Activated CD4-positive, alpha-beta T cell treated with anti-CD3 and anti-CD28 coated beads for 36 hours (primary cell): ENCODE measurements at places on chromosomes 2 and 18.
A peak's percentile ranks its signal among the peaks of the same experiment; 100 is the strongest.

- H3K36me3 ChIP-seq: peaks cover 2% of the 10 kb centered on the region
- no peaks in the 10 kb centered on the region for H3K27me3 ChIP-seq
- H3K4me1 ChIP-seq: no peaks in the 10 kb centered on the region
- H3K4me3 ChIP-seq: no peak overlapping the region
These were observed 198.9 kb downstream of the TWIST2 start for GRCh38 chr2:239046822-239047221.

DNA sequence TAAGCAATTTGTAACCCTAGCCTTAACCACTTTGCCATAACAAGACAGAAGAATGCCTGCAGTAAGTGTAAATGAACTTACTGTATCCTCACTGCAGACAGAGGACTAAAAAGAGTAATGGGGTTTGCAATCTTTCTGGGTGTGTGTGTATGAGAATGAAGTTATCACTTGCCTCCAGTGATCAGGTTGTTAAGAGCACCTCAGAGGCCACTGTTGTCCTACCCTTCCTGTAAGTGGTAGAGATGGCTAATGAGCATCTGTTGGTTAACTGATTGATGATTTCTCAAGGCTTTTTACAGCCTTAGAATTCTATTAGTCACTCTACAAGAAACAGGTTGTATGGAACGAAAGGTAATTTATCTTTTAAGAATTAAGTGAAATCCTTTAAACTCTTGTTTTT, 27.6 kb upstream of the GTF2A1L start:
- no peaks in the 10 kb centered on the region for H3K4me1 ChIP-seq
- no peak overlapping the region for H3K4me3 ChIP-seq

- no peak overlapping the region for H3K27ac ChIP-seq
- no peaks in the 10 kb centered on the region for H3K27me3 ChIP-seq
- no peak for DNase-seq
- no peaks in the 10 kb centered on the region for H3K36me3 ChIP-seq
- peaks cover 4% of the 10 kb centered on the region for H3K4me1 ChIP-seq
These were observed 20.5 kb upstream of the SLC35F5 start for GRCh38 chr2:113776949-113777348.

GRCh38 chr2:148926291-148926961, 51.4 kb downstream of the KIF5C start:
- DNase-seq: peak; percentile 78
- H3K36me3 ChIP-seq: peaks cover 2% of the 10 kb centered on the region
- H3K4me3 ChIP-seq: peak overlapping the region; percentile 78
- peaks cover 16% of the 10 kb centered on the region for H3K4me1 ChIP-seq
- H3K27ac ChIP-seq: peak overlapping the region; percentile 88

DNA sequence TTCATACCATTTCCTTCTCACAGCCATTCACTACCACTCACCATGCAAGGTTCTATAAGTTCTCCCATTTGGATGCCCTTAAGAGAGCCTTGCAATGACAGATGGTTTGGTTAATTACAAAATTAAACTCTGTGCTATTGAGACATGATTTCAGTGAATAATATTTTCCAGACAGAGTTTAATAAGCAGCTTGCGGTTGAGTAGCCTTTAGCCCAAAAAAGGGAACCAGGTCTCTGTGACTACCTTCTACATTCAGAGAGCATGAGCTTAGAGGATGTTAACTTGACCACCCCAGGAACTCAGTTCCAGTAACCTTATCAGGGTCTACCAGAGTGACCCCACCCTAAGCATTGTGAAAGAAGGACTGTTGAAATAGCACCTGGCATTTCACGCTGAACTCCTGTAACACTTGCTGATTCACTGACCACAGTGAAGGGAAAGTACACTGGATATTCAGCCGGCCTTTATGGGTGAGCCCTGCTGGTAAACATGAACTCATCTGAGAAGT, 1173.1 kb upstream of the ZEB2 start:
- no peaks in the 10 kb centered on the region for H3K36me3 ChIP-seq
- no peaks in the 10 kb centered on the region for H3K27me3 ChIP-seq
- DNase-seq: no peak
- no peak overlapping the region for H3K27ac ChIP-seq
- no peaks in the 10 kb centered on the region for H3K4me1 ChIP-seq

DNA sequence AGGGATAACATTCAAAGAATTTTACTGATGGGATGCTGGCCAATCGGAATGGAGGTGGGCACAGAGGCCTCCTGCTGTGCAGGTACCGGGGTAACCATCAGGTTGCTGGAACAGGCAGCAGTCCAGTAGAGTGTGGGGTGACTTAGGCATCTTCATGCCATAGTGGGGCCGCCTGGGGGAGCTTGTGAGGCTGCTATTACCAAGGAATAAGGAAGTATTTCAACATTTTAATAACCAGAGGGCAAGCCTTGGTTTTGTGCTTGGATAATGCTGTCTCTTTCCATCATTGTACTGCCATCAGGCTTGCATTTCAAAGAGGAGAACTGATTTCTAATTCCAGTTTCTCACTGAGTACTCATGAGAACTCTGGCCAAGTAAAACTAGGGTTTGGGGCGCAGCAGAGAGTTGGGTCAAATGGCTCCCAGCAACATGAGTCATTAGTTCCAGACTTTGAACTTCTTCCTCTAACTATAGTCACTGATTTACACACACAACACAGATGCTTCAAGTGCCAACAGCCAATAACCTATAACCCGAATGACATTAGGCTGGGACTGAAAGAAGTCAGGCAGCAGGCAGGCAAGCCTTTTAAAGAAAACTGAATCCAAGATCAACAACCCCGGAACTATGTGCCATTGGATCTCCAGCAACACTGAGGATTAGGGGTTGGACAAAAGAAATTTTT, 56.1 kb upstream of the FHL2 start:
- H3K27ac ChIP-seq: no peak overlapping the region
- no peaks in the 10 kb centered on the region for H3K36me3 ChIP-seq
- H3K27me3 ChIP-seq: peaks cover 3% of the 10 kb centered on the region
- peak; percentile 27 for DNase-seq
- H3K4me3 ChIP-seq: no peak overlapping the region

GRCh38 chr2:176123411-176124109, 1.0 kb downstream of the HOXD9 start:
- H3K27ac ChIP-seq: no peak overlapping the region
- H3K4me1 ChIP-seq: peaks cover 20% of the 10 kb centered on the region
- peak; percentile 9 for DNase-seq
- H3K27me3 ChIP-seq: peaks cover 73% of the 10 kb centered on the region
- no peaks in the 10 kb centered on the region for H3K36me3 ChIP-seq

GRCh38 chr2:237567276-237568029, 1.1 kb downstream of the PRLH start:
- H3K4me1 ChIP-seq: no peaks in the 10 kb centered on the region
- no peaks in the 10 kb centered on the region for H3K27me3 ChIP-seq
- H3K4me3 ChIP-seq: no peak overlapping the region
- H3K27ac ChIP-seq: no peak overlapping the region

DNA sequence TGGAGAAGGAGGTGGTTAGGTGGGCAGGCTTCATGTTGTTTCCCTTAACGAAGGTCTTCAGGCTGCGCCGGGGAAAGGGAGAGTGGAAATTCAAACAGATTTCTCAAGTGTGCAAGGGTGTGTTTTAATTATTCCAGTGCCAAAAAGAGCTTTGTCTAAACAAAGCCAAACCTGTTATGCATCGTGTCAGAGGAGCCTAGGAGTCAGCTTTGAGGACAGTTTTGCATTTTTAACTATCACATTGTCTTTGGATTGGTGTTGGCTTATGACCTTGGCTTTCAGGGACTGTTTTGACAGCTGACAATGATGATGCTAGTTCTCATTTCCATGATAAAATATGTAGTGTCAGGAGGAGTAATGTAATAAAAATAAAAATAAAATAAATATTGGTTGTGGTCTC, 144.8 kb downstream of the LDLRAD4 start:
- H3K27ac ChIP-seq: no peak overlapping the region
- H3K36me3 ChIP-seq: no peaks in the 10 kb centered on the region
- no peak for DNase-seq
- no peak overlapping the region for H3K4me3 ChIP-seq
- H3K4me1 ChIP-seq: peaks cover 15% of the 10 kb centered on the region

DNA sequence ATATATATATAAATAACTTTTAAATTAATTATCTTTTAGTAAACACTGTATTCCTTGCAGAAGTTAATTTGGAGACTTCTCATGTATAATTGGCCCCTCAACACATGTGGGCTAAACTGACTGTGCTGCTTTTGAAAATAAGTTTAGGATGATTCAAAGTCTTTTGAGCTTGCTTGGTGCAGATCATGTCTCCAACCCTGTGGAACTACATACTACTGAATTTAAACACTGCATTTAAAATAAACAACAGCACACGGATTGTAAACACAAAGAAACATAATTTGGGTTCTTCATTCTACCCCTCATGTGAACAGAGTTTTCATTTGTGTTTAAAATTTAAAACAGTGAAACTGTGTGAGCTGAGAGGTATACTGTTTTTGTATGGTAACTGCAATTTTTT, 167.7 kb downstream of the DDX1 start:
- peaks cover 3% of the 10 kb centered on the region for H3K27me3 ChIP-seq
- no peaks in the 10 kb centered on the region for H3K36me3 ChIP-seq
- H3K4me1 ChIP-seq: no peaks in the 10 kb centered on the region
- no peak for DNase-seq
